ENCODE measurements at places on chromosomes 1 and 21.
A peak's percentile ranks its signal among the peaks of the same experiment; 100 is the strongest.

DNA sequence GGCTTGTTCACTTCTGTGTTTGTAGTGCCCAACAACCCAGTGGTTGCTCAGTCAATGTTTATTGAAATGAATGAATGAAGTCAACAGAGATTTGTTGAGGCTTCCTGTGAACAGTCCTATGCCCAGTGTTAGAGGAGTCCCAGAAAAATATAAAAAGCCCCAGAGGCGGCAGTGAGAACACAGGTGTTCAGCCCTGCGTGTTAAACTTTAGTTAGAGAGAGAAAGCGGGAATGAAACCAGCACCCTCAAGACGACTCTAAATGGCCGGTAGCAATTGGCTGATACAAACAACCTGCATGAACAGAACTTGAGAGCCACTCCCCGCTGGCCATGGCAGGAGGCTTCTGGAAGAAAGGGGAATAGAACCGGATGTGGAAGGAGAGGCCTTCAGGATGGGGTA is 22.6 kb downstream of the TMEM51 start:
- DNase-seq = no peak

GRCh38 chr1:110209715-110210603 is at the start of gene KCNC4:
Gene KCNC4, plus strand, starts transcription at chr1:110210314. Its CDS starts 1,186 bp downstream, at chr1:110211500.
- DNase-seq = peak; percentile 73

- no peak for DNase-seq
Observed at GRCh38 chr1:111775966-111776365, 20.3 kb downstream of the DDX20 start.

GRCh38 chr1:185408700-185409270 is 91.7 kb upstream of the IVNS1ABP start:
- DNase-seq = no peak

GRCh38 chr1:71231751-71232150 is 150.9 kb upstream of the ZRANB2 start:
- DNase-seq = no peak

- no peak for DNase-seq
Observed at GRCh38 chr1:229035748-229036082, 235.2 kb upstream of the RAB4A start.

- no peak for DNase-seq
Observed at GRCh38 chr1:235131961-235132360, 3.3 kb upstream of the TOMM20 start.

DNA sequence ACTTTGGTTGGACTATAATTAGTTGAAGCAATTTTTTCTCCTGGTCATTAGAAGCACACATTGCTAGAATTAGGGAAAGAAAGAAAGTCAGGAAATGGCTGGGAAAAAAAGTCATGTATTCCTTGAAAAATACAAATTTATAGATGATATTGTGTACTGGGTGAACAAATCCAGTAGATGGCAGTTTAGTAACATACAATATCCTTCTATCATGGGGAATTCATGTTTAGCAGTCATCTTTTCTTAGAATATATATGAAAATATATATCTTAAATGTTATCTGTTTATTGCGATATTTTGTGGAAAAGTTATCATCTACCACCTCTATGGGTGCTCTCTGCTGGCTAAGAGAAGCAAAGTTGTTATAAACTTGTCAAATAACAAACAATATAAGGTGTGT is 13.1 kb upstream of the ZRANB2 start:
- no peak for DNase-seq

GRCh38 chr1:16989676-16990391 is 9.4 kb upstream of the MFAP2 start:
- DNase-seq = no peak

DNA sequence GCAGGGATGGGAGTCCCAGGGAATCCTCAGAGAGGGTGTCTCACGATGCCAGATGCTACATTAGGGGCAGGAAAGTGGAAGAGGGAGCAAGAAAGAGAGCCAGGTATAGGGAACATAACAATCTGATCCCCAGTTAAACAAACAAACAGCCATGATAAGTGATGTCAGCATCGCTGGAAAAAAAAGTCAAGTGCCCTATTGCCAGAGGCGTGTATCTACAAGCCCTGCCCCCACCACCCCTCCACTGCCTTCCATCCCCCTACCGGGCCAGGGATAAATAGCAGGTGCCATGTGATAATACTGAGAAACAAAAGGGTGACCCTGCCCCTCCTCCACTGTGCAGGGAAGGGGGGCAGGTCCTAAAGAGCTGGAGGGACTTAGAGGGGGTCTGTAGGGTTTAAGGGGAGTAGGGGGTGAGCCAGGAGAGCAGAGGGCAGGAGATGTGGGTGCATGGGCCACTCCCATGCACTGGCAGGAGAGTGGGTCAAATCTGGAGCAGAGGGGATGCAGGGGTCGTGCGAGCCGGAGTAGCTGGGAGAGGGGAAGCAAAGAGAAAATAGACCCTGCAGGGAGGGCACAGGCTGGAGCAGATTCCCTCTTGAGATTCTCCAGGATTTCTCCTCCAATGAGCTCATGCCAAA is 3.4 kb downstream of the SLC26A9 start:
- DNase-seq = no peak

GRCh38 chr1:178189814-178190213 is 95.9 kb downstream of the RASAL2 start:
- DNase-seq = peak; percentile 46

- no peak for DNase-seq
Observed at GRCh38 chr1:154463512-154463990, 38.5 kb upstream of the TDRD10 start.

DNA sequence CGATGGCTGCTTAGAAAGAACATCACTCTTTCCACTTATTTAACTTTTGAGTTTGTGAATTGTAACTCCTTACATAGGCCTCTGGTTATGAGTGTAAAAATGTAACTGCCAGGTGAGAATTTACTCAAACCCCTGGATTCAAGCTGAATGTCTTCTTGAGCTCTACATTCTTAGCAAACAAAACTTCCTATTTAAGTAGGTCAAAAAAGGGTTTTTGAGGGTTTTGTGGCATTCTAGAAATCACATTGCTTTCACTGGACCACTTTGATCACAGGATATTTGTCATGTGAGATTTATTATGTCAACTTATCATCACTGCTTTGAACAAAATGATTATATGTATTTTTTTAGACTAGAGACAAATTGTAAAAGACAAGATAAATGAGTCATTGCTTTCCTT is 5.7 kb downstream of the IL23R start:
- DNase-seq = no peak

- no peak for DNase-seq
Observed at GRCh38 chr1:82597649-82598048, 796.9 kb downstream of the ADGRL2 start.

DNA sequence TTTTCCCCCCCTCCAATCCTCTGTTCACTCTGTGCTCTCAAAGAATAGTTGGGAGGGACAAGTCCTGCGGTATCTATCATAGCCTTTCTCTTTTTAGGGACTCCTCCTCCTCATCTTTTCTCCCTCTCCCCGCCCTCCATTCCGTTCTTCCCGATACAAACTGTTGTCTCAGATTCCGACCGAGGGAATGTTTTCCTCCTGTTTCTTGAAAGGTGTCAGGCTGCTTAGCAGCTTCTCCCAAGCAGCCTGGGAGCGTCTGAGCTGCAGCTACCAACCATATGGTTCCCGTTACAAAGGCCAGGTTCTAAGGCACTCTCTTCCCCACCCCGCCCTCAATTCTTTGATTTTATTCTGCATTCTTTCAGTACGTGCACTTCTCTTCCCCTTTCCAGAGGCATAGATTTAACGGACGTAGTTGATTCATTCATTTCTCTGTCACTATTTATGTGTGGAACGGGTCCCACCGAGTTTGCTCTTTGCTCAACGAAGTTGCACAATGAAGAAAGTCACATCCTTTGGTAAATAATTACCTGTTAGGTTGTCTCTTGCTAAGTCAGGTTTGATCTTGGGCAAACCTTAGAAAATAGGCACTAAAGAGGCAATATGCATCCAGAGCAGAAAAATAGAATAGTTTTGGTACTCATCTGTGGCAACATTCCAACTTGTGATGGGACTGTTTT is 2.8 kb downstream of the ADGRL2 start:
- no peak for DNase-seq

DNA sequence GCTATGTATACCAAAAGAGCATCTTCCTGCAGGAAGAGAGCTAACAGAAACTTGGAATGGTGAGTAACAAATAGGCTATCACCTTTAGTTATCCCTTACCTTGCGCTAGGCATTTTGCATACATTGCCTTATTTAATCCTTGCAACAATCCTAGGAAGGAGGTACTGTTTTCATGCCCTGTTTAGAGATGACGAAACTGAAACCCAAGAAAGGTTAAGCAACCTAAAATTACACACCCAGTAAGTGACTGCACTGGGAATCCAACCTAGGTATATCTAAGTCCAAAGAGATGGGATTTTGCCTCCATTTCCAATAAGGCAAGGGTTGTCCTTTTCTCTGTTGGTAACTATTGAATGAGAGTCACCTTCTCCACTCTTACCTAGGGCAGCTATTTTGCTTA is 144.5 kb downstream of the TM2D1 start:
- no peak for DNase-seq

DNA sequence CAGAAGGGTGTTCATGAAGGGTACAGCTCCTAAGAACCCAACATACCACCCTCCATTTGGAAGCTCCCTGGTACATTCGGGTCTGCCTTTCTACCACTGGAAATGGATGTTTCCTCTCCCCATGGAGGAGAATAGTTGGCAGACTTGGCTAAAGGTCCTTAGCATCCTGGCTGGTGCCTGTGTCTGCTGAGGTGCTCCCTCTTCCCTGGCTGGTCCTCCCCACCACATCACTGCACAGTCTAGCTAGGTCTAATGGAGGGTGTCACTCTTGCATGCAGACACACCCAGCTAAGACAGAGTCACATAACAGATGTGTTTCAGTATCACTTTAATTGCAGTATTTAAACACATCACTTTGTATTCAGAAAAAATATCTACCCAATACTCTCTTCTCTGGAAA is 24.7 kb downstream of the CD34 start:
- DNase-seq = no peak

GRCh38 chr21:36773995-36774394 is 75.1 kb downstream of the SIM2 start:
- DNase-seq = no peak

DNA sequence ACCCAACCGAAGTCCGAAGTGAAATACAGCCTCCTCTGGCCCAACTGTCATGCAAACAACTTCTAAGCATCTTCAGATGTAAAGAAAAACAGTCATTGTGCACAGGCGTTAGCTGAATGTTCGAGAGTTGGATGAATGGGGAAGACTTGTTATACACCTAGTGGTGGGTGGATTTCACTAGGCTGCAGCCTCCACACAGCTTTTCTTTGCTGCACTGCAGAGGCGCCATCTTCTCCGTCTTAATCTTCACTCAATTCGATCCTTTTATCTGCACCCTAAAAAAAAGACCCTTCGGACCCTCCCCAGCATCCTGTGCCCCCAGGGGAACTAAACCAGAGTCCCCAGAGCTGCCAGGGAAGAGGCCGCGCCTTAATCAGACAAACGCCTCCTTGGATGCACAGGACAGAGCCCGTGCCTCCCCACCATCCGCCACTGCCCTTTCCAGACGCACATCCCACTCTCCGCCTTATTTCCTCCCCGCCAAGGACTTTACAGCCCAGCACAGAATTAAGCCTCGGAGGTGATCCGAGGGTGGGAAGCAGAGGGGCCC is 1.4 kb downstream of the APP start:
- no peak for DNase-seq

GRCh38 chr1:12472798-12473551 is 145.0 kb downstream of the DHRS3 start:
- DNase-seq = no peak

DNA sequence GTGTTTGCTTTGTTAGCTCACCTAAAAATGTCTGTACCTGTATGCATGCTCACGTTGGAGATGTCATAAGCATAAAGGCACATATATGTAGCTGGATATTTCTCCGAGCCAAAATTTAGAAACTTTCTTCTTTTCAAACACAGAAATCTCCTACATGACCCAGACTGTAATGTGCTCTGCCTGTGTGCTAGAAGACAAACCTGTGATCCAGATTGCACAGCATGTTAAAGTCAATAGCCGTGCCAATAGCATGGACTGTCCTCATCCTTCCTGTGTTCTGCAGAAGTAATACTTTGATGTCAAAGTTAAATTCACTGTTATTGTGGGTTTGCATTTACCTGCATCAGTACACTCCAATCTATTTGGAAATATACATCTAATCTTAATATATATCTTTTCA is 346.2 kb upstream of the ZRANB2 start:
- no peak for DNase-seq

DNA sequence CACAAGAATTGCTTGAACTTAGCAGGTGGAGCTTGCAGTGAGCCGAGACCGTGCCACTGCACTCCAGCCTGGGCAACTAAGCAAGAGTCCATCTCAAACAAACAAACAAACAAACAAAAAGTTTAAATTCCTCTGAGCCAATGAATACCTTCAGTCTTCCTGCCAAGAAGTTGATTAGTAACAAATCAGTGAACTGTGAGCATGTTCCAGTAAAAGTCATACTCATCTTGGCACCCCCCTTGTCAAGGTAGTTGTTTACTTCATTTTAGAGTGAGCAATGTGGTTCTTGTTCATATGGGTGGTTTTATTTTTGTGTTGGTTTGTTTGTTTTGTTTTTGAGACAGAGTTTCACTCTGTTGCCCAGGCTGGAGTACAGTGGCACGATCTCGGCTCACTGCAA is 18.0 kb upstream of the SLC2A7 start:
- no peak for DNase-seq

- no peak for DNase-seq
Observed at GRCh38 chr1:208724079-208724478, 479.9 kb upstream of the PLXNA2 start.

- DNase-seq = no peak
Observed at GRCh38 chr1:207268753-207269511, 52.5 kb upstream of the CD55 start.

GRCh38 chr1:244150071-244150470 is 99.0 kb downstream of the ZBTB18 start:
- no peak for DNase-seq

DNA sequence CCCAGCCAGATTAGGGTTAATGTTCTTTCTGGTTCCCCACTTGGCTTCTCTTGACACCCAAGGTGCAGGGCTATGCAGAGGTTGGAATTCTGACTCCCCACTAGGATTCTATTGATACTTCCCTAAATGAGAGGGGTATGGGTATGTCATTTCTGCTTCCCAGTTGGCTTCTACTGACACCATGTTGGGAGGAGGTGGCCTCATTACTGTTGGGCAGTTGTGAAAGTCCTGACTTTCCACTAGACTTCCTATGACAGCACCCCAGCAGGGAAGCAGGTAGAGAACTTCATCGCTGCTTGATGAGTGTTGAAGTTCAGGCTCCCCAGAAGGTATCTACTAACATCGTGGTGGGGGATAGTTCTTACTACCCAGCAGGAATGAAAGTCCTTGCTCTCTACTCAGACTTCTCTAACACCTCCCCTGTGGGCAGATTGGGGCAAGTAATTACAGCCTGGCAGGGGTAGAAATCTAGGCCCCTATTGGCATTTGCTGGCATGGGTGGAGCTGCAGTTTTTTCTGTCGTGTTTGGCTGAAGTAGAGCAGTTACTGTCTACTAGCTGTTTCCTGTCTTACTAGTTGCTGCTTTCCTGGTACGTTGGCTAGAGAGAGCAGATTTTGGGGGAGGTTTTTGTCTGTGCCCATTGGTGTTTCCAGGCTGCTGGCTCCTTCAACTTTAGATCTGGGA is 41.5 kb downstream of the ZYG11B start:
- no peak for DNase-seq

All from amygdala (tissue), 56 donors.